T-helper 2 cell (primary cell): ENCODE measurements at places on chromosomes 16 and 17.

DNA sequence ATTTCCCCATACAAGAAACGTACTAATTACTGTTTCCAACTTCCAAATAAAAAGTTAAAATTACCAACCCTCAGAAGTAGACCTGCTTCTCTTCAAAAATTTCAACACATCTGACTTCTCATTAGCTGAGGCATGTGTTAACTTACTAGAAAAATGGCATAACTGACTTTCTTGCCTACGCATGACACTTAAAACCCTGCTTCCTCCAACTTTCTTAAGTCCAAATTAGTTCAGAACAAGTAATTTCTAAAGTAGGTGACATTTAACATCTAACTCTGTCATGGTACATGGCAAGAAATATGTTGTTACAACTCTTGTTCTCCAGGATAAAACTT lies 6.7 kb downstream of the USP7 start:
- no peak for DNase-seq

- no peak for DNase-seq
These were observed 6.2 kb downstream of the ACD start for GRCh38 chr16:67653789-67654402.

DNA sequence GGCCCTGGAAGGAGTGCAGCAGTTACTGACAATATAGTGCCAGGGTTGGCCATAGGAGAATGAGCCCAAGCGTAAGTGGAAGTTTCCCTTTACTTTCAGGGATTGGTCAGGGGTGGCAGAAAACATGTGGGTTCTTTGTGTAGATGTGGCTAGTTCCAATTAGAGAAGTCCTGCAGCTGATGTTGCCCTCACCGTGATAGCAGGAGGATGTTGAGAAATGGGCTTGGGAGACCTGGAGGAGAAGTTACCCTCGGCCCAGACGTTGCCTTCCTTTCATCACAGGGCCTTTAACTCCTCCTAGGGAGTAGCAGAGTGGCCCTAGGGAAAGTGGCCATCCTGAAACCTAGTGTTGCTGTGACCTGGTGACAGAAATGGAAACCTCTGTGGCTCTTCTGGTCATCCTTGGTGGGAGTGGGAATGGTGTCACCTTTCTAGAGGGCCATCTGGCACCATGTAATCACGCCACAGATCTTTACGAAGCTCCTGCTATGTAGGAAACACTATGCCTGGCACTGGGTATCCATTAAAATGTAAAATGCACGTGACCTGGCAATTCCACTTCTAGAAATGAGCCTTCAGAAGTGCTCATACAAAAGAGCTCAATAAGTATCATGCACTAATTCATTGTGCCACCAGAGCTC lies 6.7 kb downstream of the TMEM92 start:
- DNase-seq: no peak

DNA sequence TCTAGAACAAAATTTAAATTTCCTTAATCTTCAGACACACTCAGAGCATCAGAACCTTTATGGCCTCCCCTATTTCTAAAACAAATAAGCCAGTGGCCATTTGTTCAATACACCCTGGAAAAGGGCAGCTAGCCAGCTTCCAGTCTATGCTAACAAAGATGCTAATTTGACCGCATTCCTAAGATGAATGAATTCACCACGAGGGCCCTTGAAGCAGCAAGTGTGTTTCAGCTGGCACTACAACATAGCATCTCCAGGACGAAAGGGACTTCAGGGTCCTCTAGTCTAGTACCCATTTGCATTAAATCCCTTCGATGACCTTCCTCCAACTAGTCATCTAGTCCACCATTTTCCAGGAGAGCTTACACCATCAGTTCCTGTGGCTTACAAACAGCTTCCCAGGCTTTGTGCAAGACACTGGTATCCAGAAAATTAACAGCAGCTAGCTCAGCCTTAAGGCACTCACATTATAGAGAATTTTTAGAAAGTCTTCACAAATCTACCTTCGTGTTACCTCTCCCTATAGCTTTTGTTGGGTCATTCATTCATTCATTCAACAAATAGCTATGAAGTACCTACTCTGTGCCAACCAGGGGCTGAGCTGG lies 10.9 kb downstream of the KRT37 start:
- DNase-seq: no peak
